ENCODE measurements at places on chromosomes 7 and 10. TPM values are rescaled to one million over a fixed set of nuclear protein-coding genes. Genes with fewer than 3 reads are reported as not detected.

- H3K4me3 ChIP-seq = no peak overlapping the region
- H3K4me1 ChIP-seq = no peaks in the 10 kb centered on the region
- no peak overlapping the region for H3K27ac ChIP-seq
- peaks cover 3% of the 10 kb centered on the region for H3K27me3 ChIP-seq
Measured at GRCh38 chr7:141043616-141044015, 28.9 kb upstream of the MRPS33 start.

DNA sequence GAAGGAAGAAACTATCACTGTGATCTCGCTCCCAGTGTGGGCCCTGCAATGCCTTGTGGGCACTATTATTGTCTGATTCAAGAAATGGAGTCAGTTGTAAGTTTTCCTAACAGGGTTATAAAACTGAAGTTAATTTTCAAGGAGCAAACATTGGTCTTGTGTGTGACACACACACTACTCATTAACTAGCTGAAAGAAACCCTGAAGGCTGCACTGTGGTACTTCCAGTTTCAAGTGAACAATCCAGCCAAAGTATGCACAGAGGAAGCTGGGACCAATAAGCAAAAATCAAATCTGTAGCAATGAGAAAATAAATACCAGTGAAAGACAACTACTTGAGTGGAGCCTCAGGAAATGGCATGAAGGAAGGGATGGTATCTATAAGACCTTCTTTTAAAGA, 506.6 kb upstream of the POT1 start:
- no peak overlapping the region for H3K4me3 ChIP-seq
- H3K4me1 ChIP-seq = no peaks in the 10 kb centered on the region
- no peaks in the 10 kb centered on the region for H3K27me3 ChIP-seq
- no peak overlapping the region for H3K27ac ChIP-seq
- DNase-seq = no peak
- H3K36me3 ChIP-seq = no peaks in the 10 kb centered on the region

DNA sequence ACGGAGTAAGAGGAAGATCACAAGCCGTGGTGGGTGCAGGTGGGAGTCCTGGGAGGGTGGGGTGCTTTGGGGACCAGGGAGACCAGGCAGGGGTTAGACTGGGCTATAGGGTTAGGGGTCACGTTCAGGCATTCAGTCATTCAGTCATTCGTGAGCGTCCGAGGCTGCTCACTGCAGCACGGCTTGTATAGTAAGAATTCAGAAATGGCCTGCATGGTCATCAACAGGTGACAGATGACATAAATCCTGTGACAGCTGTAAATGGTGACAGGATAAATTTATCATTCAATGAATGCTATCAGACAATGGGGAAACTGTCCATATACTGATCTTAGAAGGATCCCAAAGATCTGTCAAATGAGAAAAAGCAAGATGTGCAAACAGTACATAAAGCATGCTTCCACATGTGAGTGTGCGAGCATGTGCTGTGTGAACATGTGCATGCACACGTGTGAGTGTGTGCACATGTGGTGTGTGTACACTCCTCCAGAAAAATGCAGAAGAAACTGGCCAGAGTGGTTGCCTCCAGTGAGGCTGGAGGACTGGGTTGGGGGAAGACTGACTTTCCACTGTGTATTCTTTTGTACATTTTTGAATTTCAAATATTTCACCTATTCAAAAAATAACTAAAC, 32.0 kb upstream of the SMARCD3 start:
- no peaks in the 10 kb centered on the region for H3K36me3 ChIP-seq
- H3K4me3 ChIP-seq = no peak overlapping the region
- peaks cover 17% of the 10 kb centered on the region for H3K27me3 ChIP-seq
- H3K4me1 ChIP-seq = no peaks in the 10 kb centered on the region

DNA sequence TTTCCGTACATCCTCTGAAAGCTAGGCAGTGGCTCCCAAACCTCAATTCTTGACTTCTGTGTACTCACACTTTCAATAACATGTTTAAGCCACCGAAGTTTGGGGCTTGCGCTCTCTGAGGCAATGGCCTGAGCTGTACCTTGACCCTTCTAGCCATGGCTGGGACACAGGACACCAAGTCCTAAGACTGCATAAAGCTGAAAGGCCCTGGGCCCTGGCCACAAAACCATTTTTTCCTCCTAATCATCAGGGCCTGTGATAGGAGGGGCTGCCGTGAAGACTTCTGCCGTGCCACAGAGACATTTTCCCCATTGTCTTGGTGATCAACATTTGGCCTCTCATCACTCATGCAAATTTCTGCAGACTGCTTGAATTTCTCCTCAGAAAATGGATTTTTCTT, 216.5 kb upstream of the TEX47 start:
- H3K27me3 ChIP-seq = peaks cover 2% of the 10 kb centered on the region
- H3K4me1 ChIP-seq = no peaks in the 10 kb centered on the region
- no peak for DNase-seq
- no peak overlapping the region for H3K27ac ChIP-seq

GRCh38 chr7:8871716-8872115, 438.3 kb downstream of the NXPH1 start:
- H3K4me3 ChIP-seq = no peak overlapping the region

GRCh38 chr10:127833804-127834203, 58.9 kb downstream of the CLRN3 start:
- no peak for DNase-seq
- no peak overlapping the region for H3K27ac ChIP-seq
- H3K27me3 ChIP-seq = peaks cover 5% of the 10 kb centered on the region
- no peak overlapping the region for H3K4me3 ChIP-seq

DNA sequence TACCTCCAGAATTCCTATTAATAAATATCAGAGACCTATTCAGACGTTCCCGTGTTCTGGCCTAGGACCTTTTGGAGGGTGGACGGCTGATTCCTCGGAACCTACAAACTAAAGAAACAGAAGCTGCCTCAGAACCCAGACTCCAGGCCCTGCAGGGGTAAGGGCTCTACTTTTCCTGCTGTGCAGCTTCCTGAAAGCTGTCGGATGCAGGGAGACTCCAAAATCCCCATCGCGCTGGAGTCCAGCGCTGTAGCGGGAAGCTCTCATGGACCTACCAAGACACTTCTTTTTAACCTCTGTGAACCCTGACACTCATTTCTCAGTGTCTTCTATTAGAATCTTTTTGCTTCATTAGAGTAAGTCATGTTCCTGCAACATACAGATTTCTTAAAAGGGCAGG, 244.5 kb upstream of the PITRM1 start:
- no peak overlapping the region for H3K4me3 ChIP-seq
- no peaks in the 10 kb centered on the region for H3K27me3 ChIP-seq
- no peak overlapping the region for H3K27ac ChIP-seq
- H3K4me1 ChIP-seq = no peaks in the 10 kb centered on the region
- no peaks in the 10 kb centered on the region for H3K36me3 ChIP-seq

DNA sequence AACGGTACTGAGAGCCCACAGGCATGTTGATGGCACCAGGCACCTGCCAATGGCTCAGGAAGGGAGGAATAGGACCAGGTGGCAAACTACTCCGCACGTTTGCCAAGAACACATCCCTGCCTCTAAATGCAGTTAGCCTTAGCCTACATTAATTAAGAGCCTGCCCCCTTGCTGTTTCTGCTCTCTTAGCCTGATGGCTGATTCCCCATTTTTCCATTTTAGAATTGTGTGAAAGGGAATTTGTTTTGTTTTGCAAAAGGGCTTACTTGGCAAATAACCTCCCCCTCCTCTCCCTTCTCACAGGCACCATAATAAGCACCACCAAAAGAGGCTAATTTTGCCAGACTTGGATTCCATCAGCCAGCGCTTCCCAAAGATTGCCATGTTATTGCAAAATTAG, 1203.2 kb downstream of the SORCS3 start:
- no peaks in the 10 kb centered on the region for H3K27me3 ChIP-seq
- no peak for DNase-seq
- H3K36me3 ChIP-seq = no peaks in the 10 kb centered on the region
- no peak overlapping the region for H3K27ac ChIP-seq
- no peaks in the 10 kb centered on the region for H3K4me1 ChIP-seq

GRCh38 chr7:36945612-36946400, 221.5 kb upstream of the AOAH start:
- H3K36me3 ChIP-seq = peaks cover 8% of the 10 kb centered on the region
- peaks cover 6% of the 10 kb centered on the region for H3K27me3 ChIP-seq
- DNase-seq = peak; percentile 50
- H3K4me1 ChIP-seq = peaks cover 32% of the 10 kb centered on the region
- peak overlapping the region; percentile 61 for H3K4me3 ChIP-seq

DNA sequence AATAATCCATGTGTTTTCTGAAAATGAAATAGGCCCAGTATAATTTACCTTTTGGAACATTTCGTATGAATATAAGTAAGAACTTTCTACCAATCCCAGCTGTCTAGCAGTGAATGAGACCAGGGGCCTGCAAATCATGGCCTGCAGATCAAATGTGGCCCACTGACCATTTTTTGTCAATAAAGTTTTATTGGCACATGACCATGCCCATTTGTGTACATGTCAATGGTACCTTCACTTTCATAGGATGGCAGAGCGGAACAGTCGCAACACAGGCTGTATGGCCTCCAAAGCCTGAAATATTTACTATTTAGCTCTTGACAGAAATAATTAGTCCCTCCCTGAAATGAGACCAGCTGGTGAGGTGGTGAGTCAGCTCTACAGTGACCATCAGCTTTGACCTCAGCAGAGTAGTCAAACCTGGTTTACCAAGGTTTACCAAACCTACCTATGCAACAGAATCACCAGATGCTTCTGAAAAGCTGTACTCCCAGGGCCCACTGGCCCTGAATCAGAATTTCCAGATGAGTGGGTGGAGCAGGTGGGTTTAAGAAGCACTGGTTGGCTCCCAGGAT, 13.8 kb upstream of the C10orf90 start:
- no peak overlapping the region for H3K27ac ChIP-seq
- H3K4me1 ChIP-seq = peaks cover 7% of the 10 kb centered on the region
- H3K27me3 ChIP-seq = peaks cover 7% of the 10 kb centered on the region
- H3K4me3 ChIP-seq = no peak overlapping the region
- DNase-seq = no peak

GRCh38 chr10:118853916-118854315, 99.1 kb upstream of the CACUL1 start:
- peaks cover 6% of the 10 kb centered on the region for H3K36me3 ChIP-seq
- H3K4me1 ChIP-seq = no peaks in the 10 kb centered on the region
- no peak overlapping the region for H3K4me3 ChIP-seq
- no peak overlapping the region for H3K27ac ChIP-seq
- DNase-seq = no peak

- no peak for DNase-seq
- H3K27ac ChIP-seq = no peak overlapping the region
- H3K4me1 ChIP-seq = no peaks in the 10 kb centered on the region
- no peak overlapping the region for H3K4me3 ChIP-seq
Measured at GRCh38 chr10:42986633-42987032, 90.2 kb upstream of the RET start.

DNA sequence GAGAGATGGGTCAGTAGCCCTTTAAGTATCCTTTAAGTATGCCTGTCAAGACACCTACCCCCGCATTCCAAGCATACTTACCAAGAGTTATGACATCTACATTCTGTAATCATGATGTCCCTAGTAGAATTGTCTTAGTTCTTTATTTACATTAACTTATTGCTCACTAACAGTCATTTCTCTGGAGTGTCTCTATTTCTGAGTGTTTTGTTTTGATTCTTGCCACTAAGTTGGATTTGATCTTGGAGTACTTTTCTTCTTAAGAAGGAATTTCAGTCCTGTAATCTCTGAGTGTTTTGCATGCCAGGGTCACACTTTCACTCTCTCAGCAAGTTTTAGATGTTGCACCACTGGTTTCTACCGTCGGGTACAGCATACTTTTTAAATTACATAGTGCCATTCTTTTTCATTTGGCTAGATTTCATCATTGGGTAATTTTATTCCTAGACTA, 1053.9 kb downstream of the KCNMA1 start:
- H3K27me3 ChIP-seq = peaks cover 2% of the 10 kb centered on the region
- no peak overlapping the region for H3K4me3 ChIP-seq
- no peaks in the 10 kb centered on the region for H3K4me1 ChIP-seq
- no peaks in the 10 kb centered on the region for H3K36me3 ChIP-seq
- H3K27ac ChIP-seq = no peak overlapping the region

- H3K4me1 ChIP-seq = peaks cover 20% of the 10 kb centered on the region
- H3K4me3 ChIP-seq = peak overlapping the region; percentile 55
- peaks cover 9% of the 10 kb centered on the region for H3K36me3 ChIP-seq
- no peak for DNase-seq
- peaks cover 6% of the 10 kb centered on the region for H3K27me3 ChIP-seq
- peak overlapping the region; percentile 87 for H3K27ac ChIP-seq
Measured at GRCh38 chr7:64558323-64558705, 4.6 kb downstream of the ZNF680 start.

- peak overlapping the region; percentile 91 for H3K27ac ChIP-seq
- DNase-seq = peak; percentile 57
- no peaks in the 10 kb centered on the region for H3K36me3 ChIP-seq
- peak overlapping the region; percentile 98 for H3K4me3 ChIP-seq
- H3K4me1 ChIP-seq = peaks cover 9% of the 10 kb centered on the region
Measured at GRCh38 chr7:112938863-112939573, 147.6 kb downstream of the GPR85 start.

DNA sequence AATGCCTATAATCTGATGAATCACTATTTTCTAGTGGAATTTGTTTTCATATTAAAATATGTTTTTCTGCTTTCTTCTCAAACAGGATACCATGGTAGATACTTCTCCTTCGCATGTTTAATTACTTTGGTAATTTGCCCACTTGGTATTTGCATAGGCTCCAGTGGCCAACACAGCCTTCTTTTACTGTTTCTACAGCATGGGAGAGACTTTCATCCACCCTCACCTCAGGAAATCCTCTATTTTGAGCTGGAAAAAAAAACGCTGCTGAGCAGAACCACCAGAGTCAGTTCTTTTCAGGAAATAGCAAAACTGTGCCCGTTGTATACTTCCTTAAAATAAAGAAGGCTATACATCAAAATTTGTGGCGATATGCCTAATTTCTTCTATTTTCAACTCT, 213.3 kb downstream of the MDFIC start:
- no peak for DNase-seq
- no peaks in the 10 kb centered on the region for H3K36me3 ChIP-seq
- no peak overlapping the region for H3K27ac ChIP-seq

DNA sequence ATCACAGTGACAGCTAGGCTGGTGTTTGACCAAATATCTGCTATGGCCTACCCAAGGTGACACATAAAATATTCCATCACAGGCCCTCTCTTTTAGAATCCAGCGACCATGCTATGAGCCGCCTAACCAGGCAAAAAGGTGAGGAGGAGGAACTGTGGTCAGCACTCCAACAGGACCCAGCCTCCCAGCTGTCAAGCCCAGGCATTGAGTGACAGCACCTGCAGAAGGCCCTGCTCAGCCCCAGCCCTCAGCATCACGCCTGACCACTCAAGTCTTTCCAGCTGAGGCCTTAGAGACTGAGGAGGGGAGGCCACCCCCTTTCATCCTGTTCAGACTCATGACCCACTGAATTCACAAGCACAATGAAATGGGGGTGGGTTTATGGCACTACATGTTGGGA, 43.0 kb downstream of the CXCL12 start:
- peaks cover 11% of the 10 kb centered on the region for H3K27me3 ChIP-seq
- no peaks in the 10 kb centered on the region for H3K36me3 ChIP-seq
- H3K27ac ChIP-seq = no peak overlapping the region
- no peak overlapping the region for H3K4me3 ChIP-seq

MICALL2 gene
- 28.0 TPM for total RNA-seq

PTPN20 gene
- total RNA-seq = not detected

FANK1 gene
- 0.59 TPM for total RNA-seq

CYP26A1 gene
- total RNA-seq = 4.2 TPM

CALCR gene
- not detected for total RNA-seq

SAP25 gene
- total RNA-seq = 8.0 TPM

RET gene
- 34.7 TPM for total RNA-seq

FGFBP3 gene
- total RNA-seq = 7.5 TPM

All from glutamatergic neuron (in vitro differentiated cells).